ENCODE measurements at places on chromosomes 4 and X.

DNA sequence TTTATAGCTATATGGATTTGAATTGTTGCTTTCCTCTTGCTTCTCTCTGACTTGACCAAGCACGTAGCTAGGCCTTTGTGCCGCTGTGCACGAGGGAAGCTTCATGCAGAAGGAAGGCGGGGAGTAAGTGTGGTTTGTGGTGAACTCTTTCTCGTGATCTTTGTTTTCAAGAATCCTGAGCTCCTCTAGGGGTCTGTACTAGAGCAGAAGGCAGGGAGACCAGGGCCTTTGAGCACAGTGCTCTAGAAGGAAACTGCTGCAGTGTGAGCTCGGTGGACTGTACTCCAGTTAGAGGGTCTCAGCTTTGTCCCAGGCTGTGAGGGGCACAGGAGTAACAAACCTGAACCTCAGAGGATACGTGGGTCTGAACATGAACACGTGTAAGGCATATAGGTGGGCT is 49.0 kb downstream of the AGA start:
- H3K27ac ChIP-seq = no peak overlapping the region
- no peaks in the 10 kb centered on the region for H3K4me1 ChIP-seq
- H3K27me3 ChIP-seq = no peaks in the 10 kb centered on the region
- DNase-seq = no peak
- no peaks in the 10 kb centered on the region for H3K36me3 ChIP-seq

DNA sequence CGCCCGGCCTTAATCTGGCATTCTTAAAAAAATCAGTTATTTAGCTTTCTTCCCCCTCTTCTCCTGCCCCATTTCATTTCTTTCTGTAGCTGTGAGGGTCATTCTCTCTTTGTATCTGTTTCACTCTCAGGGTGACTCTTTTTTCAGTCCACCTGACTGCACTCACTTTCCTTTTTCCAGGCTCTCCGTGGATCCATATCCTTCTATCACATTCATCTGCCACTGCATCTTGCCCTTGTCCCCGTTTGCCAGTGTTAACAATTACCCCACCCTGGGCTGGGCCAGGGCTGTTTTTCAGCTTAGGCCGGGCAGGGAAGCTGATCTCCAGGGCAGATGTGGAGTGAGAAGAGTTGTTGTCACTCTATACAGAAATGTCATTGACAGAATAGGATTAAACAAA is 7.7 kb downstream of the FHL1 start:
- H3K4me1 ChIP-seq = peaks cover 6% of the 10 kb centered on the region
- no peaks in the 10 kb centered on the region for H3K27me3 ChIP-seq
- H3K4me3 ChIP-seq = no peak overlapping the region
- no peak overlapping the region for H3K27ac ChIP-seq
- DNase-seq = no peak

DNA sequence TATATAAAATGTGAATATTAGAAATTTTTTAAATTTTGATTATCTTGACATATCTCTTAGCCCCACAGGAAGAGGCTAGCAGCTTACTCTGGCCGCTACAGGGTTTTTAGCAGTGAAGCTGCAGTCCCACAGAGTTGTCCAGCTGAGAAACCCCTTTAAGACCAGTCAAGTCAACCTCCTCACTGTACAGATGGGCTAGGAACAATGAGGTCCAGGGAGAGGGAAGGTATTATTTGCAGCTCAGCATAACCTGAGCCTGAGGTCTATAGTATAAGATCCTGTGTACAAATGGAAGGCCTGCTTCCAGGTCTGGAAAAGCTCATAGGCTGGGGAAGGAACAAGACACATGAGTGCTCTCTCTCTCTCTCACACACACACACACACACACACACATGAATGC is 1.8 kb downstream of the VSIG4 start:
- H3K36me3 ChIP-seq = no peaks in the 10 kb centered on the region
- DNase-seq = no peak
- H3K27me3 ChIP-seq = no peaks in the 10 kb centered on the region
- no peak overlapping the region for H3K4me3 ChIP-seq
- no peak overlapping the region for H3K27ac ChIP-seq

DNA sequence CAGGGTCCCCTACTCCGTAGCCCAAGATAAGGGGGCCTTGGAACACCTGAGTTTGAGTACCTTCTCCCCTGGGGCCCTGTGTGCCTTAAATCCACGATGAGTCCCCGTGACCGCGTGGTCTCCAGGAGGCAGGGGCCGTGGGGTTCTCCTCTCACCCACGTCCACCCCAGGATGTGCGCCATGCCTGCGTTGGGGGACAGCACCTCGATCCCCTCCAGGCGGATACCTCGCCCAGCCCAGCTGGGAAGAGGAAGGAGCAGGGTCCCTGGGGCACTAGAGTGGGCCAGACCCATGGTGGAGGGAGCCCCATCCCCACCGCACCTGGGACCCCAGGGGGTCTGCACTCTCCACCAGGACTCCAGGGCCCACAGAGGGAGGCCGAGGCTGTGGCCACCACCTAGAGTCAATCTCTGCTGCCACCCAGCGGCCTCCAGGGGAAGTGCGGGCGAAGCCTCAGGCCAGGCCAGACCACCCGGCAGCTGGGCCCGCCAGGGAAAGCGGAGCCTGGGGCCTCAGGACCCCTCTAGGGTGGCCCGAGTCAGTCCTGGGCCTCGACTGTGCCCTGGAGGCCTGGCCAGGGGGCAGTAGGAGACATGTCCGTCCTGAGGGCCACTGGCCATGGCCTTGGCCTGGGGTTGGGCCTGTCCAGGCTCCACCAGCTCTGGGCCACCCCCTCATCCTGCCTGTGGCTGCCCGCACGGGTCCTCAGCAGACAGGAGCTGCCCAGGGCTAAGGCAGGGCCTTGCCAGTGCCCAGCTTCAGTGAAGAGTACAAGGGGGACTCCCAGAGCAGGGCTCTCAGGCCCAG is 55.0 kb downstream of the FAM53A start:
- H3K4me3 ChIP-seq = no peak overlapping the region
- no peaks in the 10 kb centered on the region for H3K27me3 ChIP-seq
- H3K36me3 ChIP-seq = no peaks in the 10 kb centered on the region
- H3K4me1 ChIP-seq = no peaks in the 10 kb centered on the region
- DNase-seq = peak; percentile 32

DNA sequence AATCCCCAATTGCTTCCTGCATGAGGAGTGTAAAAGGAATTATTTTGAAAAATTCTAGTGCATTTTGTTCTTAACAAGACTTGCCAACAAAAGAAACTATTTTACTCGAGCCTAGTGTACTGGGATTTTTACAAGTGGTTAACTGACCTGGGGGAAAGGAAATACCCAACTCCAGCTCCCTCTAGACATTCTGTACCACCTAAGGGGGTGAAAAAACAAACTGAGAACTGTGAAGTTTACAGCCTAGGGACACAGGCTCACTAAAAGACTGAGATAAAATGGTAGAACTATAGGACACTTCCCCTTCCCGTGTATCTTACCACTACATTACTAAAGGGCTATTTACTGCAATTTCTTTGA is 2.6 kb upstream of the ADH5 start:
- no peaks in the 10 kb centered on the region for H3K27me3 ChIP-seq
- H3K36me3 ChIP-seq = no peaks in the 10 kb centered on the region
- no peak overlapping the region for H3K27ac ChIP-seq
- H3K4me3 ChIP-seq = no peak overlapping the region

DNA sequence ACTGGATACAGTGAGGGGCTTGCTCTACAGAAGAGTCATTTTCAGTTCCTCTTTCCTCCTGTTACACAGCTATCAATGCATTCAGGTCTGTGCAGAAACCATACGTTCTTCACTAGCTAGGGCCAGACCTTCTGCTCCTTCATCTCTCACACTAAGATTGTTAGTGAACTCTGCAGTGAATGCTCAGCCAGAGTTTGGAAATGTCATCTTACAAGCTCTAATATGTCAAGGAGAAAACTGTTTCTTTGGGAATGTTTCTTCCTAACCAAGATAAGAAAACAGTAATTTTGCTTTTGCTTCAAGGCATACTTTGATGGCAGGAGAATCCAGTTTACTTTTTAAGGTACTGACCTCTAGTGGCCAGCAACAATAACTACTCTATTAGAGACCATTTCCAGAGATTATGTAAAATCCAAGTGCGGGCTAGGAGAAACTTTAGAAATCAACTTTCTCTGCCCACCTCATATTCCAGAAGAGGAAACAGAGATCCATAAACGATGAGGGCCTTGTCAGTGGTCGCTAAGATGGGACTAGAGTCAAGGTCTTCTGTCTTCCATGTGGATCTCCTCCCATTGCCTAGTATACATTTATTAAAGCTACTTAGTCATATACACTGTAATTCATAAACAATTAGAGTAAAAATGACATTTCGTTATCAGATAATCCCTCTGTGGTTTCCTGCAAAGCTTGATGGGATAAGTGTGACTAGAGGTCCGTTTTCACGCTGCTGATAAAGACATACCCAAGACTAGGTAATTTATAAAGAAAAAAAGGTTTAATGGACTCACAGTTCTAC is 12.1 kb upstream of the CC2D2A start:
- no peaks in the 10 kb centered on the region for H3K36me3 ChIP-seq
- DNase-seq = no peak
- peak overlapping the region; percentile 42 for H3K27ac ChIP-seq
- no peaks in the 10 kb centered on the region for H3K4me1 ChIP-seq
- H3K27me3 ChIP-seq = no peaks in the 10 kb centered on the region
- H3K4me3 ChIP-seq = no peak overlapping the region

DNA sequence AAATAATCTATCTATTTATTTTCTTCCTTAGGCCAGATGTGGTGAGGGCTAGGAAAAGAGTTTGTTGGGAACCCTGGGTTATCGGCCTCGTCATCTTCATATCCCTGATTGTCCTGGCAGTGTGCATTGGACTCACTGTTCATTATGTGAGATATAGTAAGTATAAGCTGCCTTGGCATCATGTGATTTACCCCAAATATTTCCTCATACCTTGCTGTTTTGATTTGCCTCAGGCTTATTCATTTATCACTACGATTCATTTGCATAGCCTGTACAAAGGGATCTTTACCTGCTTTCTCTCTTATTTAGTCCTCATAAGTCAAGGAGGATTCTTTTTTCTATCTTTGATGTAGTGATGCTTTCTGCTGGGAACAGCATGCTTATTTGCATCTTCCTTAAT is 14.5 kb downstream of the TMPRSS11E start:
- H3K4me3 ChIP-seq = no peak overlapping the region
- no peak overlapping the region for H3K27ac ChIP-seq
- no peaks in the 10 kb centered on the region for H3K27me3 ChIP-seq
- no peak for DNase-seq
- H3K4me1 ChIP-seq = no peaks in the 10 kb centered on the region
